ENCODE measurements at places on chromosomes 1 and 21.

DNA sequence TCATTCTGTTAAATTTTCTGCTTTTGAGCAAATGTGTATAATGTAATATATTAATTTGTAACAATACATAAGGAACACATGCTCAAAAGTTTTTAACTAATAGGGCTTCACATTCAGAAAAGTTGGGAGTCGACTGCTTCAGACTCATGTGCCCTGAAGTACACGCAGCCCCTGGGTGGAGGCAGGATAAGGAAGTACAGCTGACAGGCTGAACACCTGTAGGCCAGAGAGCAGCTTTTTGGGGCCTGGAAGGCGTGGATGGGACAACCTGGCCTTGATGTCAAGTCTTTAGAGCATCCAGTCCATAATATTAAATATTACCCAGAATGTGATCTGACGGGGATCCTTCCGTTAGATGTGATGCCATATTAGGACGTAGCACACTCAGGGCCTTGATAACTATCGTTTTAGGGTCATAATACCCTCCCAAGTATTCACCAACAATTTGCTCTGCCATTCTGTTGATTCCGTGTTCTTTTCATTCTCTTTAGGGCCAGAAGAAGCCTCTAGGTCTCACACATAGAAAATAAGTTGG, 485.2 kb downstream of the SIPA1L2 start:
- no peak for DNase-seq

DNA sequence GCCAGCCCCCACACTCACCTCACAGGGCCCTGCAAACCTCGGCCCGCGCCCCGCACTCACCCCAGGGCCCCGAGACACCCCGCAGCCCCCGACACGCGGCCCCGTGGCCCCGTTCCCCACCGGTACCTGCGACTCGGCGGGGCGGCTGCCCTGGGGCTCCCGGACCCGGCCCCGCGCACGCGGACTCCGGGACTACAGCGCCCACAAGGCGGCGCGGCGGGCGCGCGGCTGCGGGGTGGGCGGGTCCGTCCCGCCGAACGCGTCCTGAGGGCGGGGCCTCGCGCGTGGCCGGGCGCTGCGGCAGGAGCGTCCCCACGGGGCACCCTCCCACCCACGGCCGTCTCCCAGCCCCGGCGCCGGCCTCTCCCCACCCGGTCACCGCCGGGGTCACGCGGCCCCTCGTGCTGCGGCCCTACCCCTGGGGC, at the start of gene SLC19A1:
TSS of gene SLC19A1 (minus strand) at position 199 of the 425 bp plus-strand sequence. CDS start 4,481 bp downstream, outside the sequence.
- peak; percentile 58 for DNase-seq

DNA sequence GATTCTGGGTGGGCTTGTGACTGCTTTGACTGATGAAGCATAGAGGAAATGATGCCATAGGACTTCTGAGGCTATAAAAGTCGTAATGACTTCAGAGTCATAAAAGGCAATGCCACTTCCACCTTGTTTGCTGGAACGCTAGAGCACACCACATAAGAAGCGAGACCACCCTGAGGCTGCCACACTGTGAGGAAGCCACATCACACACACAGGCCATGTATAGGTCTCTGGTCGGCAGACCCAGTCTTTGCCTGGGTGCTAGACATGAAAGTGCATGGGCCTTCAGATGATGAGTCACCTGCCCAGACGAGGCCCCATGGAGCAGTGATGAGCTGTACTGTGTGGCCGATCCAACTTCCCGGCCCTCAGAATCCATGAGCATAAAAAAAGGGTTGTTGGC, 14.2 kb upstream of the KANK4 start:
- no peak for DNase-seq

DNA sequence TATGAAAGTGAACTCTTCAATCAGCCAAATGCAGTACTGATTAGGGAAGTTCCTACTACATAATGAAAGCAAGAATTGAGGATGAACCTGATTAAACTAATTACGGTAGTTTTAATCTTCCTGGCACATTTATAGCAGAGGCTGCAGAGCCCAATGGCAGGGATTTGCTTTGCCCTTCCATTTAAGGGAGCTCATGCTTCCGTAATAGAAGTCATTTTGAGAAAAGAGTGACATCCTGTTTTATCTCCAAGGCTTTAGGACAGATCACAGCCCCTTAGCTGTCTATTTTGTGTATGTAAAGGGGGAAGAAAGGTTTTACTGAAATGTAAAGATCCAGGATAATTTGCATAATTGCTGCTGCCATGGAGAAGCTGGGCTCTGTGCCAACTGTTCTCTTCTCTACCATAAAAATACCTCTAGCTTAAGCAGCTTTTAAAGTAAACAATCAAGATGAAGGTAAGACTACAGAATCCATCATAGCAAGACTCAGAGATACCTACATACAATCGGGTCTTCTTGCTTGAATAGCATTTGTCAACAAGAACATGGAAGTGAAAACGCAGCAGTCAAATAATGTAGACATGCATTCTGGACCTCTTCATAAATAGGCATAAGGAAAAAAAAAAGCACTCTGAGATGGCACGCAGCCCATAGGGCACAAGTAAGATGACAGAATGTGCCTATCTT, 62.5 kb downstream of the ASH1L start:
- peak; percentile 22 for DNase-seq

- no peak for DNase-seq
Measured at GRCh38 chr1:194474701-194475100, 1288.3 kb upstream of the B3GALT2 start.

GRCh38 chr1:15625056-15625917, 8.0 kb downstream of the DDI2 start:
- no peak for DNase-seq

- DNase-seq: no peak
Measured at GRCh38 chr1:43317817-43318471, 17.2 kb downstream of the TIE1 start.

DNA sequence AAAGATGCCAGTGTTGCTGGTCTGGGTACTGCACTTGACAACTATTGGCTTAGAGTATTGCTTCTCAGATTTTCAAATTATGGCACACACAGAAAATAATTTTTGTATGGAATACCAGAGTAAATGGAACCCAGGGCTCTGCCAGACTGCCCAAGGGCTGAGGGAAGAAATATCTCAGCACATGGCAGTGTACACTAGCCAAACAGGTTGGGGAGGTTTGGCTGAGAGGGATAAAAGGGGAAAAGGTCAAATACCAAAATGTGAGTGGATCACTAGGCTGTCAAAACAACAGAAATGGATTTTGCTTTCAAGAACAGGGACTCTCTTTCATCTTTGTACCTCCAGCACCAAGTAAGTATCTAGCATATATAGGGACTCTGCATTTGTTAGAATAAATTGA, 3.0 kb upstream of the RGS8 start:
- DNase-seq: no peak

- DNase-seq: no peak
Measured at GRCh38 chr1:220166853-220167252, 72.9 kb downstream of the IARS2 start.

DNA sequence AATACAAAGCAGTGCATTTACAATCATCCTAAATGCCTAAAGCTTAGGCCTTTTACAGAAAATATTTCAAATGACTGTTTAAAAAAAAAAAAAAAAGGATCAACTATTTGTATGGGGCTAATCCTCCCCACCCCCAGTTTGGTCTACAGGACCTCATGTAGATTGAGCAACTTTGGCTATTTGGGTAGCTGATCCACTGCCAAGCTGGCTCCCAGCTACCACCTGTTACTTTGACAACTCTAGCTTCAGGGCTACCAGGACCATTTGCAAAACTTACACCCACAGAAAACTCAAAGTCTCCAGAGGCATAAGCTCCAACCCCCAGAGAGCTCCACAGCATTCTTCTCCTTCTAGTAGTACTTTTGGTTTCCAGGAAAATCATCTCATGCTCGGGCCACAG, 29.4 kb downstream of the JAK1 start:
- DNase-seq: no peak

GRCh38 chr1:58620259-58620658, 43.2 kb upstream of the TACSTD2 start:
- DNase-seq: no peak

- DNase-seq: no peak
Measured at GRCh38 chr1:88455621-88456256, 228.3 kb upstream of the PKN2 start.

DNA sequence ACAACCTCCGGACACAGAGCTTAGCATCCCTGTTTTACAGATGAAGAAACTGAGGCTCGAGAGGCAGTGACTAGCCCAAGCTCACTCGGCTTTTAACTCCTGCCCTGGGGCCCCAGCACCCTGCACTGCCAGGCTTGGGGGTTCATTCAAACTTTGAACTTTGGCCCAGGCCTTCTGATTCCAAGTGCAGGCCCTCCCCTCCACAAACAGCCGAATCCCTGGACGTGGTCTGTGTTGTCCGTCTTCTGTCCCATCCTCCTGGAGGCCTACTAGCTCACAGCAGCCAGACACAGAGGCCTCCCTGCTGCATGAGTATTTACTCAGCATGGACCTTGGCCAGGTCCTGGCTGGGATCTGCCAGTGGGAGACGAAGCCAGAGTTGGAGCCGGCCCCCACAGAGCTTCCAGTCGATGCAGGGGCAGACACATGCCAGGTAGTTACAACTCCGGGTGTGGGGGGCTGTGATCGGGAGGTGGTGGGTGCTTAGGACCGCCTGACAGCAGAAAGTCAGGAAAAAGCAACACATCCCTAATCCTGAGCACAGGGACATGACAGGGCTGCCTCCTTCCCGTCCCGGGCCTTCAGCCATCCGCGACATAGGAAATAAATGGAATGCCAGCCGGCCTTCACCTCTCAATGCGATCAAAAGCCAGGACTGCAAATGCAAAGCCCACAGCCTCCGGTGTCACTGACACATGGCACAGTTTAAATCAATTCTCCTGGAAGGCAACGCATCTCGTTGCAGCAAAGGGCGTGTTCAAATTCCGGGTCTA, 7.4 kb downstream of the IFFO2 start:
- no peak for DNase-seq

GRCh38 chr1:170669586-170670530, 5.9 kb downstream of the PRRX1 start:
- no peak for DNase-seq

- no peak for DNase-seq
Measured at GRCh38 chr1:5751163-5751540, 241.1 kb downstream of the NPHP4 start.

DNA sequence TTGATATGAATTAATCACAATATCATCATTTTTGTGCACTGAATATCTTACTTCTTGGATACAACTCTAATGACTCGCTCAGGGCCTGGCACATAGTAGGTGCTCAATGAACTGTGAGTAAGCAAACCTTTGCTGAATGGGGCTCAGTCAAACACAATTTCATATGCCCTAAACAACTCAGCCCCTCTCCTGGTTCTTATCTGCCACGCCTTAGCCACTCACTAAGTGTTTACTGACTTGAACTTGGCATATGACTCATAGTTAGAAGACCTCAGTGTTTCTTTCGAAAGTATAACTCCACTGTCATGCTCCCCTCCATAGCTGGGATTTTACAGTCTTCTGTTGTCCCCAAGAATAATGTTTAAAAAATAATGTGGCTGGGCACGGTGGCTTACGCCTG, 4.8 kb upstream of the IFNLR1 start:
- no peak for DNase-seq

DNA sequence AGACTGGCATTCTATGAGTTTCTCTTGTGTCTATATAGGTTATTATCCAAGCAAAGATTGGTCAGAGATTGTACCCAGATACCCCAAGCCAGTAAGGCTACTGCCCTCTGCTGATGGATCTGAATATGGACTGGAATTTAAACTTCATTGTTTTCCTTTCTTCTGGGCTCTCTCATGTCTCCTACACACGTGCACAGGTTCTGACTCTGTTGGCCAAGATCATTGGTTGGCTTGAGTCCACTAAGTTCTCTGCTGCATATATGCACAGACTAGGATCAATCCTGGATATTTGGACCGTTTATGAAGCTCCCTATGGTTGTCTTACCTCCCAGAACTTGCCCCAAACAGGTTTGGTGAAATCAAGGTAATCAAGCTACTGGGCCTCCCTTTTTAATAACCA, 69.7 kb downstream of the CC2D1B start:
- DNase-seq: peak; percentile 12

- DNase-seq: no peak
Measured at GRCh38 chr21:43884861-43885417, 19.9 kb downstream of the AGPAT3 start.

- DNase-seq: no peak
Measured at GRCh38 chr21:34924771-34925419, 124.2 kb downstream of the RUNX1 start.

- no peak for DNase-seq
Measured at GRCh38 chr1:1721201-1721600, 3.0 kb downstream of the CDK11A start.

- no peak for DNase-seq
Measured at GRCh38 chr21:38396325-38396724, 102.0 kb downstream of the ERG start.

DNA sequence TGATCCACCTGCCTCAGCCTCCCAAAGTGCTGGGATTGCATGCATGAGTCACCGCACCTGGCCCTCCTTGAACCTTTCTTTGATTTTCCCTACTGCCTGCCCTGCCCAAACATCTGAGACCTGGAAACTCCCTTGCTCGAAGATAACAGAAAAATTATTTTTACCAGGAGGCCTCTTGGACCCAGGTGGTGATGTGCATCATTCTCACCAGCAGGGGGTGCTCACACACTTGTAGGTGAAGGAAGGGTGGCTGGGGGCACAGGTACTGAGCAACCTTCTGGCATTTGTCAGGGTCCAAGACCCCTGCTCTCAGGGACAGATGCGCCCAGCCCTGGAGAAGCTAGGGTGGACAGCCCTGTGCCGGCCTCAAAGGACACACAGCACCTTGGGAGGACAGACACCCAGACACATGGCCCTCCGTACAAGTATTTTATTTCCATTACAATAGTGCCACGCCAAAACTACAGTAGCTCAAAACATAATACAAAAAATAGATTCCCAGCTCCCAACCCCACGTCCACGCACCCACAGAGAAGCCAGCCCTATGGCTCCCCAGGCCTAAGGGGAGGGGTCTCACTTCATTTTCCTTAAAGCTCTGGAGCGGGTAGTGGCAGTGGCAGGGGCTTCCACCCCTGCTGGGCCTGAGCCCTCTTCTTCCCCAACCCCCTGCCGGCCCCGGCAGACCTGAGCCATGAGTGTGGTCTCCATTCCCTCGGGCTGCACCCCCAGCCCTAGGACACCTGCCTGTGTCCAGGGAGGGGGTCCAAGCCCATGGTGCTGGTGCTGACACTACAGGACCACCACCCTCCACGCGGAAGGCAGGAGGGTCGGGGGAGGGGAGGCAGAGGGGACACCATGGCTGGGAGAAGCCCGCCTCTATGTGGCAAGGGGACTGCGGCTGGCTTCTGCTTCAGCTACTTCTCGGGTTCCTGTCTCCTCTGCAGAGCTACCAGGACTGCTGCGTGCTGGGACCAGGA, 40.4 kb upstream of the EIF4G3 start:
- DNase-seq: no peak

- DNase-seq: no peak
Measured at GRCh38 chr1:3432306-3432705, 22.2 kb upstream of the ARHGEF16 start.

Measured in renal pelvis (tissue), 12 donors.